HT1080 (cell line): ENCODE measurements at places on chromosomes 5 and 9. TPM values are rescaled to one million over a fixed set of nuclear protein-coding genes. Genes with fewer than 3 reads are reported as not detected.

DNA sequence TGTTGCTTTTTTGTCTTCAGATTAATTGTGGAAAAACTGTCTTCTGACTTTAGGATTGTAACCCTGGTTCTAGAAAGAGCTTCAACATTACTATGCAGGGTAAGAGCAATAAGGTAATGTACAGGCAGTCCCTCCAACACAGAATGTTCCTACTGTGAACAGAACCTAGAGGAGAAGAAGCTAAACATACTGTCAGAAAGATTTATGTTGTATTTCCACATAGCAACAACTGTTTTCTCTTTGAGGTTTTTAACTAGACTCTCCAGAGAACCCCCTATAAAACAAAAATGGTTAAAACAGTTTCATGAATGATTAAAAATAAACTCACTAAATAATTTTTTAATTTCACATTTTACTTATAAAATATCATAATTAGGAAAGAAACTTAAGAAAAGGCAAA, 64.3 kb upstream of the NAA35 start:
- DNase-seq = no peak

The MRNIP gene
- 6.9 and 10.1 TPM in 2 replicates for total RNA-seq

DNA sequence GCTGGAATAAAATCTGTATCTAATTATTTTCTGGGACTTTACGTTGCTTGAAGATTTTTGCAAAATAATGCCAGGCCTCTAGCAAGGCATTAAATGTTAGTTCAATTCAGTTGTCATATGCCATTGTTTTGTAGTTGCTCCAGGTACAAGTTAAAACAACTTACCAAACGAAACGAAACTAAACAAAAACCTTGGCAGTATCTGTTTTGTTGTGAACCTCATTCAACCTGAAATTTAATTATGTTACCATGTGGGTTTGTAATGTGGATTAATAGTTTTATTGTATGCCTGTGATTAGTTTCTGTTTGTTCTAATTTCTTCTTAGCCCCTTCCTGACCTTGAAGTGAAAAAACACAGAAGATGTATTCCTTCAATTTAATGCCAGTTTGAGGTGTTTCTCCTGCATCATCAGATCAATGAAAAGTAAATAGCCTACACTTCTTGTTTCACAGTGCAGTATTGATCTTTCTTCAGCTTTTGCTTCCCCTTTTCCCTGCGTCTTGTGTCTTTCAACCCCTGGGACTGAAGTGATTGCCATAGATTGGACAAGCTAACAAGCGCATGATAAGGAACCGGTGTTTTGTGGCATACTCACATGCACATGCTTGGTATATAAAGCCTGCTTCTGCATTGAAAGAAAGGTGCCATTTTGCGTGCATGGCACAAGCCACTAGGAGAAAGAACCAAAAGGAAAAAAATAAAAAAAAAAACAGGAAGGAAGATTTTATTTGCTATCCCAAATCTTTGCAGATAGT, 699.0 kb upstream of the ARRDC3 start:
- peak; percentile 5 for DNase-seq

The ZNF883 gene
- 4.7 and 5.7 TPM in 2 replicates for total RNA-seq

GRCh38 chr9:137067860-137068538, 2.4 kb downstream of the SAPCD2 start:
- peak; percentile 74 for DNase-seq

The ADAMTS16 gene
- total RNA-seq = 3.9 and 4.7 TPM in 2 replicates

The IL4 gene
- total RNA-seq = not detected in 2 replicates

The ADRA1B gene
- total RNA-seq = 0.27 and 1.1 TPM in 2 replicates

DNA sequence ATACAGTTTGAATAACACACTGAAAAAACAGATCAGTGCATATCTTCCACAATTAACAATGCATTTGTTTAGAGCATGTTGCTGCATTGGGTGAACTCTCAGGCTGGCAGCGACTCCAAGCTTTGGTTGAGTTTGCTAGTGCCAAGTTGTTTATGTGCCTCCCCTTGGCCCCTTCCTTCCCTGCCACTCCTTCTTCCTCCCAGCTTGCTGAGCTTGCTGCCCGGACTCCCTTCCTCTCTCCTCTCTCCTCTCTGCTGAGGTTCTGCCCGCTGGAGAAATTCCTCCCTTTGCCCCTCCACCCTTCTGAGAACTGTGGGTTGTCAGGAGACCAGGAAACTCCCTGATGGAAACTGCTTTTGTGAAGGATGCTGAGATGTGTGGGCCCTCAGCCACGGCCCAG, 247.3 kb downstream of the PDZD2 start:
- DNase-seq = no peak

The CLTB gene
- total RNA-seq = 156 and 158 TPM in 2 replicates

GRCh38 chr5:90871391-90871991, 312.9 kb downstream of the ADGRV1 start:
- no peak for DNase-seq

The TMOD1 gene
- 0.53 and 0.58 TPM in 2 replicates for total RNA-seq

GRCh38 chr9:89591274-89592212, 13.3 kb upstream of the GADD45G start:
- no peak for DNase-seq

DNA sequence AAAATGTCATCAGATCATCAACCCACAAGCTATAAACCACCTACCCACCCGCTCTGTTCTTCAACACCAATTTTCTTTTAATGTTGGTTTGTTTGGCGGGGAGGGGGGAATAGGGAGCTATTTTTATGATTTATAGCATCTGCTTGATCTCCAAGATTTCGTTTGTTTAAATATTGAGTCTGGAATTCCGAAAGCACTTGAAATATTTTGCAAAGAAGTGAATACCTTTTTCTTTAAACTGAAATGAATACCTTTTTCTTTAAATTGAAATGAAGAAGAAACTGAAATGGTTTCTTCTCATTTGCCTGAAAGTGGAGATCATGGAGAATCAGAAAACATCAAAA, 49.0 kb upstream of the TENT2 start:
- no peak for DNase-seq

DNA sequence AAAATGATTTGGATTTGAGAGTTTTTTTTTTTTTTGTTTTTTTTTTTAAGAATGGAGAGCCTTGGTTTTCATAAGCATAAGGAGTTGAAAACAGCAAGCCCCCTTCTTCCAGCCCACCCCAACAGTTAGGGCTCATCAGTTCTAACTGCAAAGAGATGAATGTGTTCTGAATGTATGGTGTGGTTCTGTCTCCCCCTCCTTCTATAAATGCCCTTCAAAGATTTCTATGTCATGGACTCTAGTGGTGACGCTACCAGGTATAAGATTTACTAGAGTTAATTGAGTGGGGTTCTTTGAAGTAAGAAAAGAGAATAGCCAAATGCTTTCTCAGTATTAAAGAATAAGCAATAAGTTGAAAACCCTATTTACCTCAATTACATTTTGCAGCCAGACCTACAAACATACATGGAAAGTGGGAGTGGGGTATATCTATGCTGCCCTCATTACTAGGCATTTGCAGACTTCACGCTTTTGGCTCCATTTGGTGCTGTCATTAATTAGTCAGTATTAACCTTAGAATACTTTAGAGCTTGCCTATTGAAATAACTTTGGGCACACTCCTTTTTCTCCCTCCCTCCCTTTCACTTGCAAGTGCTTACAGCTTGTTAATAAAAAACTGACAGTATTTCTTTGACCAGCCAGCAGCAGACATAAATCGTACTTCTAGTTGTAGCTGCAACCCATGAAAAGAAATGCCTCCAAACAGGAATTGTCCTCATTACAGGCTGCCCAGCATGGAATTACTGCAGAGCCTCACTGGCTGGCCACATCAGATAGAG, 667.2 kb upstream of the ZNF608 start:
- no peak for DNase-seq

DNA sequence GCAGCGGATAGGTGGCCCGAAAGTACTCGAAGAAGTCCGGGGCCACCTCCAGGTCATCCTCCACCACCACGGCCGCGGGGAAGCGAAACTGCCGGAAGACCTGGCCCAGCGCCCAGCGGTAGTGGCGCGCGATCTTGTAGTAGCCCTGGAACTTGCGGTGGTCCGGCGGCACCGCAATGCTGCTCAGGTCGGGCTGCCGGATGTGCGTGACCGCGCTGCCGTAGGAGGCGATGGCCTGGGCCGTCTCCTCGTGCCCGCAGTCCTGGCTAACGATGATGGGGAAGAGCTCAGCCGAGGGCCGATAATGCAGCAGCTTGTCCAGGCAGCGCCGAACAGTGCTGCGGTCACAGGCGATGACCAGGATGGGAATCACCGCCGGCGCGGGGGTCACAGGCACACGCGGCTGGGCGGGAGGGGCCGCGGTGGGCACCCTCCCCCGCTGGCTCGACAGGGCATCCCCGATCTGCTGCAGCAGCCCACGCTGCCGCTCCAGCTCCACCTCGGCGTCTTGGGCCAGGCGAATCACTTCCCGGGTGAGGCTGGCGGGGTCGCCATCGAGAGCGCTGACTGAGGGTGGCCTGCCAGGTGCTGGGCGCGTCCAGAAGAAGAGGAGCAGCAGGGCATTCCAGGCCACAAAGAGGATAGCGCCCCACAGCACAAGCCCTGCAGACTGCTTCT, 10.2 kb downstream of the MGAT1 start:
- no peak for DNase-seq

DNA sequence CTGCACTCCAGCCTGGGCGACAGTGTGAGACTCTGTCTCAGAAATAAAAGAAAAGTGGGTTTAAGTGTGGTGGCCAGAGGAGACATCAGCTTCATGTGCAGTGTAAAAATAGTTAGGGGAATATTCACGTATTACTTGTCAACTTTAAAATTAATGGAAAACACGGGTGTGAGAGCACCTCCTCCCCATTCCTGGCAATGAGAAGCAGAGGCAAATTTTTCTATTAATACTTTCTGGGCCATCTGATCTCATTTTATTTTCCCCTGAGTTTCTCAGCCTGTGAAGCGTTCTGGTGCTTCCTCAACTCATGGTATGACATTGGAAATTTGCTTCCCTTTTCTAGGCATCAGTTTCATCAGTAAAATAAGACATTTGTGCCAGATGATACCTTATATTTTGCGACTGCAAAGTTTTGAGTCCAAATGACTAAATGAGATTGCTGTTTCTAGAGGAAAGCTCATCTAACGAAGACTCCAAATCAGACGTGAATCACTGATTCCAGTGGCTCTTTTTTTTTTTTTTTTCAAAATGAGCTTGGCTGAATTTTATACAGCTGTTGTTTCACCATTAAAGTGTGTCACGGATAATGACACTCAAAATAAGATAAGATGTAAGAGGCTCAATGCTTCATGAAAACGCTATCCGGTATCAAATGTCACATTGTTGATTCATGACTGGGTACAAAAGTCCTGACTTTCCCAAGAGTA, 104.6 kb downstream of the MSX2 start:
- DNase-seq = peak; percentile 5

DNA sequence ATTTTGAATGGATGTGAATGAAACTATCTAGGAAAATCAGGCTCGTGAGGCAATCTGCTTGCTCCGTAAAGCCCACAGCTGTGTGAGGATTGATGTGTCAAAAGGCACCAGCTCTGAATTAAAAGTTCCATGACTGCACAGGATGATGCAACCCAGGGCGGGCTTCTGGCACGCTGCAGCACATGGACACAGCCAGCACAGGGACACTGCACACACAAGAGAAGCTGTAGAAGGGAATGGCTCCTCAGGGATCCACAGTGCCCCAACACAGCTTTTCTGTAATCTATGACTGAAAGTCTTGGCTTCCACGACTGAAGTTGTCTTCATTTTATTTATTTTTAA, 151.0 kb downstream of the GCNT1 start:
- no peak for DNase-seq

The MEGF10 gene
- 1.1 and 2.7 TPM in 2 replicates for total RNA-seq

The PMPCA gene
- total RNA-seq = 88.6 and 104 TPM in 2 replicates

GRCh38 chr5:36607838-36608783, 1.7 kb downstream of the SLC1A3 start:
- peak; percentile 25 for DNase-seq

GRCh38 chr5:124745928-124746915, at the start of gene ZNF608:
TSS of gene ZNF608 (minus strand) at chr5:124746639. CDS start at chr5:124744989, 1,650 bp downstream.
- peak; percentile 69 for DNase-seq

GRCh38 chr5:2113348-2114131, 230.8 kb upstream of the IRX4 start:
- no peak for DNase-seq

DNA sequence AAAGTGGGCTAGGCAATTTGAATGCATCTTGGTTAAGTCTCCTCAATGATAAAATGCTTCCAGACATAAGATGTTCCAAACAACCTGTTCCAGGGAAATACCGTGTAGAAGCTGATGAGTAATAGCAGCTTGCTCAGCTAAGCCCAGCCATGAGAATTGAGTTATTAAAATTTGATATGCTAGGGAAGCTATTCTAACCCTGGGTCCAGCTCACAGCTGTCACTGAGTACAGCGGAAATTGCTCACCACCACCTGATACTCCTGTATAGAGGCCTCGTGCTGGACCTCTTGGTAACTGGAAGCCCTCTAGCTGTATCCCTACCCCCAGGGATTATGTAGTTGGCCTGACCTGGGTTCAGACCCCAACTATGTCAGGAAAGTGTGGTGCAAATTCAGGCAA, 521.3 kb upstream of the TRPC7 start:
- peak; percentile 90 for DNase-seq

DNA sequence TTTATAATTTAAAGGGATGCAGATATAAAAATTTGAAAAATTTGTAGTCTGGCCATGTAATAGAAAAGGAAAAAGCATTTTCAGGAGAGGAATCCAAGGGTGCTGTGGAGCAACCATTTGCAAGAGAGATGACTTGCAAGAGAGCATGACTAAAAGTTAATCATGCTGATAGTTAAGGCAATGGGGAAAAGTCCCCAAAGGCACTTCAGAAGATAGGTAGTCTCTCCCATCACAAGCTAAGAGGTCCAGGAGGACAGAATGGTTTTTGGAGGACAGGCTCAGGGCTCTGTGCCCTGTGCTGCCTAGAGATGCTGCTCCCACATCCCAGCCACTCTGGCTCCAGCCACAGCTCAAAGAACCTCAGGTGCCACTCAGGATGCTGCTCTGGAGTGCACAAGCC, 38.8 kb downstream of the DNAJB5 start:
- DNase-seq = no peak

- DNase-seq = no peak
Observed at GRCh38 chr5:16931334-16932110, 4.6 kb downstream of the MYO10 start.

DNA sequence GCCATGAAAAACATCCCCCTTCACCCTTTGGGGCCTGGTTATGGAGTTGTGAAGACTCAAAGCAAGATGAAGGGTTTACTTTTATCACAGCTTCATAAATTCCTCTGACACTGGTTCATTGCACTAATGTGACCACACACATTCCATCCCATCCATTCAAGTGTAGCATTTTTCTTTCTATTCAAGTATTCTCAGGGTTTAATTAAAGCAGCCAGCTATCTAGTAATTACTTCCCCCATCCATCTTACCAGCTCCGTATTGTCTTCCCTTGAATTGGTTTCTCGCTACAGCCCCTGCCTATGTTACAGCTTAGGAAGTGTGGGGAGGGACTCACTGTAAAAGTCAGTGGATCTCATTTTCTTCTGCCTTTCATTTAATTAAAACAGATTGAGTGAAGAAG, 387.0 kb upstream of the RFX3 start:
- no peak for DNase-seq

- DNase-seq = peak; percentile 92
Observed at GRCh38 chr5:154366353-154366752, 79.4 kb upstream of the SAP30L start.
